ENCODE measurements at places on chromosomes 16 and 17. TPM values are rescaled to one million over a fixed set of nuclear protein-coding genes. Genes with fewer than 3 reads are reported as not detected.

MAP2K3 gene
- 59.1 TPM for polyA plus RNA-seq

C1QTNF8 gene
- polyA plus RNA-seq, result not detected

GRCh38 chr17:79799174-79799537, 2.3 kb upstream of the CBX8 start:
- DNase-seq, result no peak

STX1B gene
- not detected for polyA plus RNA-seq

DNA sequence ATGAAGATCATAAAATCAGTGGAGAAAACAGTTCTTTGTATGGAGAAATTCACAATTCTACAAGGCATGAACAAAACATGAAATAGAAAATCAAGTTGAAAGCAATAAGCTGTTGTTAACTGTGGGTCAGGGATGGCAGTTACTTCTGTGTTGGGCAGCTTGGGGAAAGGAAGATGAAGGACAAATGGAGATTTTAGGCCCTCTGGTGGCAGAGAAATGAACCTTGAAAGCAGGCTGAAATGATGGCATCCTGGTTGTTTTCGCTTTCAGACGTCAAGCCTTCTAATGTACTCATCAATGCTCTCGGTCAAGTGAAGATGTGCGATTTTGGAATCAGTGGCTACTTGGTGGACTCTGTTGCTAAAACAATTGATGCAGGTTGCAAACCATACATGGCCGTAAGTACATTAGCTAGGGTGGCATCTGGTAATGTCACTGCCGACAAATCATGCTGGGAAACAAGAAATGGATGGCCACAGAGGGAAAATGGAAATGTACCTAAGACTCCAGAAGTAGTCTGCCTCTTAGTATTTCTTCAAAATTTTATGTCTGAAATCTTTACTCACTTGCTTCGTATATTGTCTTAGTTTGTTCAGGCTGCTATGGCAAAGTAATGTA, 108.9 kb downstream of the MAP2K6 start:
- no peak for DNase-seq

- no peak for DNase-seq
Measured at GRCh38 chr16:4147236-4147635, 31.0 kb upstream of the ADCY9 start.

- peak; percentile 83 for DNase-seq
Measured at GRCh38 chr17:45073414-45074070, 12.4 kb downstream of the NMT1 start.

KRT10 gene
- polyA plus RNA-seq, result 42.0 TPM

DNA sequence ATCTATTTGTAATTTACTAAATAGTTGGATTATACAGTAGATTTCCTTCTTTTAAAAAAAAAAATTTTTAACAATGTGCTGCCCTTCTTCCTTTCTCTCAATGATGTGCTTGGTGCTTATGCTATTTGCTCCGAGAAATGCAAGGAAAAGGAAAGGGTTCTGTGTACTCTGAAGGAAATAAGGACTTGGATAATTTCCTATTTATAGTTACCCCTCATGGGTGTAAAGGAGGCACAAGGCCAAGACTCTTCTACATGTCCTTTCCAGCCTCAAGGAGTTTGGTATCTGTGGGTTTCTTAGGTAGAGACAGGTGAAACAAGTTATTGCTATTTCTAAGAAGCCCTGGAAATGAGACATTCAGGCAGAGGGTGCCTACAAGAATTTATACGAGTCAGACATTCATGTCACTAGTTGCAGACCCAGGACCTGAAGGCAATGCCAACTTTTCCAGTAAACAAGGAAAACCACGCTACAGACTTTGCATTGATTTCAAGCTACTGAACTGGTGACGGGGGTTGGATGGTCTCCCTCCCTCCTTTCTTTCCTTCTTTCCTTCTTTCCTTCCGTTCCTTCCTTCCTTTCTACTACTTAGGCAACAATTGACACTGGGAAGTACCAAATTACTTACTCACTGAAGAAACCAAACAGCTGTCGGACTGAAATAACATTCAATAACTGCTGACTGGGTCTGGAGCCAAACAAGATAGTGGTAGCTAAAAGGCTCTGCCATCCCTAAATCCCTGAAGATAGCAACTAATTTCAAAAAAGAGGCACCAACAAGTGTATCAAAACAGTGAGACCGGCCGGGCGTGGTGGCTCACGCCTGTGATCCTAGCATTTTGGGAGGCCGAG, 33.8 kb upstream of the GHDC start:
- DNase-seq, result peak; percentile 2

TPSD1 gene
- not detected for polyA plus RNA-seq

DNA sequence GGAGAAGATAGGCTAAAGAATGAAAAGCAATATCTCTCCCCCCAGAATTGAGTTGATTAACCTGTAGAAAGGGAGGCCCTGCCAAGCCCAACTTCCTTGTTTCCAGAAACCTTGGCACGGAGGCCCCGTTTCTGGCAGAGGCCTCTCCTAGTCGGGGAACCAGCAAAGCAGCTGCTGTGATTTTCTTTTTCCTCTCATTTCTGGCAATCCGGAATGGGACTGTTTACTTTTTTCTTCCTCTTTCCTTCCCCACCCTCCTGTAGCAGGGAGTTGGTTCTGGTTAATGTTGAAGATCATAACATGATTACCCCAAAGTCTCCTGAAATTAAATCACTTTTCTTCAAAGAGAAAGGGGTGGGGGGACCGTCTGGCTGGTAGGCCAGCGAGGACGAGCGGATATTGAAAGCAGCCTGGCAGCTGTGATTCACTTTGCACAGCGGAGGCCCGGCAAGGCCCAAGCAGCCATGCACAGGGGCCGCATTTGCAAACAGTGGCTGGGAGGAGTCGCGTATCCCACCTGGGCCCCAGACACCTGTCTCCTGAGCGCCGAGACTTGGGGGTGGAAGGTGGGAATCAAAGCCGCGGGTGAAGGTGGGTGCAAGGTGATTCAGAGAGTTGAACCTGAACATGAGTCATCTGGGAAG, 51.5 kb downstream of the NTN1 start:
- DNase-seq, result peak; percentile 80

- no peak for DNase-seq
Measured at GRCh38 chr17:52138752-52139151, 19.8 kb downstream of the CA10 start.

DNA sequence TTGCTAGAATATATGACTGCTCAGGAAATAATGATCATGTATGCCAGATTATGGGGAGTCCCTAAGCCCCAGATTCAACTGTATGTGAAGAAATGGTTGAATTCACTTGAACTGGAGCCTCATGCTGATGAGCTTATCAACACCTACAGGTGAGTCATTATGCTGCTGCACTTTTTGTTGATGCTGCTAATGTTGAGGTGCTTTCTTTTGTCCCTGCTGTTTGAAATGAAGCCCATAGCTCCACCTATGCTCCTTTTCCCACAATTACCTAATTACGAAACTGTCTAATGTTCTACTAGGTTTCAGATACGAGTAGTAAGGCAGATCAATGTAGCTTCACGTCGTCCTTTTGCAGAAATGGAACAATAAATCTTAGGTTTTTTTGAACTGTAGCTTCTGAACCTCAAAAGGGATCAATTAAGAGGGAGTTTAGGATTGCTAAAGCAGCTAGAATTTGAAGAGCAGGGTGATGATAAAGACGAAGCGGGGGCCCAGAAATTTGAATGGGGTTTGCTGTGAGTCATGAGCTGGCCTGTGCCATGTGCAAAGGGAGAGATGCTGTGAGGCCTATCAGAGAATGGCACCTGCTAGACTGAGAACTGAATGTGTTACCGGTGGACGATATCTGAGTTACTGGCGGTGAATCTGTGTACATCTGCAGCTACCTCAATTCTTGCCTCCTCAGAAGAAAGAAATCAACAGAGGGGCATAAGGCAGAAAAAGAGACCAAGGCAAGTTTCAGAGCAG, 6.1 kb upstream of the UQCRC2 start:
- DNase-seq, result no peak

GRCh38 chr17:64978138-64978537, 58.9 kb upstream of the LRRC37A3 start:
- no peak for DNase-seq

DNA sequence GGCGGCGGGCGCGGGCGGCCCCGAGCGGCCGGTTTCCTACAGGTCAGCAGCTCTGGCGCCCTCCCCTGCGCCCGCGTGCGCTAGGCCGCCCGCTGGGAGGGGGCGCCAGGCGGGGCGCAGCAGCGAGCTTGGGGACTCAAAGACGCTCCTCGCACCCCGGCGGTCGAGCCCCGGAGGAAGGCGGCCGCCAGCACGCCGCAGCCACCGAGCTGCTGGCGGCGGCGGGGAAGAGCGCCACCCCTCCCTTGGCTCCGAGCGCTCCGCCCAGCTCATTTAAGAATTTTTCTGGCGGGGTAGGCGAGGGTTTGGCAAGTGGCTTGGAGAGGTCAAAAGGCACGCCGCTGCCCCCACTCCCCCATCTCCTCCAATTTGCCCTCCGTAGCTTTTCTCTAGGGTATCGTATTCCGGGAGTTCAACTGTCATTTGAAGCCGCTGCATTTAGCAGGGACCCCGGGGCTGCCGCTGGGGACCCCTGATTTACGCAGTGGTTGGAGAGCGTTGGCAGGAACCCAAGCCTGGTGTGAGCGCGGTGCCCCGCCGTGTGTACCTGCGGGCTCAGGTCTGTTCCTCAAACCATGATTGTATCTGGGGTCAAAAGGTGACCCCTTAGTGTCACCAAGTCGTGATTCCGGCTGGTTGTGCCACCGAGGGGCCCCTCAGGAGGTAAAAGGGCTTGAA, 59.5 kb upstream of the GSE1 start:
- no peak for DNase-seq

- no peak for DNase-seq
Measured at GRCh38 chr17:30000755-30001257, 59.4 kb downstream of the EFCAB5 start.

CD300LB gene
- 0.46 TPM for polyA plus RNA-seq

MMP15 gene
- polyA plus RNA-seq, result 10.8 TPM

PIPOX gene
- polyA plus RNA-seq, result not detected

CCDC200 gene
- 0.12 TPM for polyA plus RNA-seq

TEKT5 gene
- 0.09 TPM for polyA plus RNA-seq

HOXB4 gene
- 0.23 TPM for polyA plus RNA-seq

- no peak for DNase-seq
Measured at GRCh38 chr16:68707340-68708152, 29.5 kb upstream of the CDH1 start.

PRAC1 gene
- 572 TPM for polyA plus RNA-seq

KRTAP2-3 gene
- polyA plus RNA-seq, result not detected

- DNase-seq, result no peak
Measured at GRCh38 chr16:87060034-87060986, 256.9 kb downstream of the C16orf95 start.

GRCh38 chr16:10943064-10943353, 741 bp upstream of the DEXI start:
- DNase-seq, result no peak

DNA sequence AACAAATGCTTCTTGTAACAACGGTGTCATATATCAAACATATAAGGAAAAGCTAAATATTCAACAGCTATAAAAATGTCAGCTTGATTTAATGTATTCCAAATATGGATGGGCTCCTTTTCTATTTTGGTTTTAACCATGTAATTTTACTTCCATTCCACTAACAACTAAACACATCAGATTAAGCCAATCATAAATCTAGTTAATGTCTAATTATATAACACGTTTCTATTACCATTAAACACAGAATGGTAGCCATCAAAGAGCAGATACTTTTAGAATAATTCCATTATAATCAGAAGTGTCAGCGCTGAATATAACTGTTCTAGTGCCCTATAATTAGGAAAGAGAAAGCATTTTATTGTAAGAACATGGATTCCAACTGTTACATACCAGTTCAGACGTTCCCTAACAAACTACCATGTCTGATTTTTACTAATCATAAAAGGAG, 10.0 kb downstream of the CMC2 start:
- no peak for DNase-seq

GRCh38 chr17:59349178-59349577, 17.7 kb downstream of the YPEL2 start:
- DNase-seq, result no peak

DNA sequence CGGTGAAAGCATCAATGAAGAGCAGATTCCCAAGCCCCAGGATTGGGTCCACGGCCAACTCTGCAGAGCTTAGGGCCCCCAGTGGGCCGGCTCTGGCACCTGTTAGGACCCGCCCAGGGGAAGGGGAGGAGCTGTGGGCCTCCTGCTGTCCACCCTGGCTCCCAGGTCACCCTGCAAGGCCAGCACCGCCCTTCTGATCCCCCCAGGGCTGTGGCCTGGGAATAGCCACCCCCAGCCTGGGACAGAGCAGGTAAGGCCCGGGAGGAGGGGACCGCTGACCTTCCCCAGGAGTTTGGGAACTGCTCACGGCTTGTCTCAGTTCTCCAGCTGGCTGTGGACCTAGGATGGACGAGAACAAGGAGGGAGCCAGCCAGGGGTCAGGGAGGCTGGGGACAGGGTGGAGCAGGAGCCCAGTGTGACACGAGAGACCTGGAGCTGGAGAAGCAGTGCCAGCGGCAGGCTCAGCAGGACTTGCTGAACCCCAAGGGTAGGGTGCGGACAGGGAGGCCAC, 39.3 kb upstream of the SLC38A10 start:
- DNase-seq, result no peak

GRCh38 chr17:77854083-77854758, 104.3 kb upstream of the TNRC6C start:
- DNase-seq, result no peak

KRT20 gene
- 1,227 TPM for polyA plus RNA-seq

CACNB1 gene
- polyA plus RNA-seq, result 11.6 TPM

ZFPM1 gene
- polyA plus RNA-seq, result 1.2 TPM

RAC3 gene
- 2.8 TPM for polyA plus RNA-seq

GRCh38 chr17:59332749-59333377, 1.4 kb downstream of the YPEL2 start:
- DNase-seq, result peak; percentile 75

CACNG3 gene
- not detected for polyA plus RNA-seq

MAZ gene
- polyA plus RNA-seq, result 192 TPM

XYLT1 gene
- polyA plus RNA-seq, result 2.1 TPM

DNA sequence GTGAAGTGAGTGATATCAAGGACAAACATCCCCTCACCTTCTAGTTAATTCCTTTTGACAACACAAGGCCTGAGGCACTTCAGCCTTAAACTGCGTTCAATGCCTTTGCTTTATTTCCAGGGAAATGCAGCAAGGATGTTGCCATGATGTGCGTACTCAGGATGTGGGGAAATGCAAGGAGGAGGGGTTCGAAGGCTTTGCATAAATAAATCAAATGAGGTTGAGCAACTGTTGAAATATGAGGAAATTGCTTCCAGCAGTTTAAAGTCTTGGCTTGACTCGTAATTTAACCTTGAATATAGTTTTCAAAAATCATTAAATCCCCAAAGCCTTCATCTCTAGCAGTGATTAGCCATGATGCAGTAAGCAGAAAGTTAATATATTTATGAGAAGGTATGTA, 81.8 kb upstream of the CCL2 start:
- no peak for DNase-seq

GPATCH8 gene
- 4.8 TPM for polyA plus RNA-seq

- peak; percentile 78 for DNase-seq
Measured at GRCh38 chr16:84758627-84759026, 58.8 kb downstream of the USP10 start.

GRCh38 chr16:10529895-10530669, 50.3 kb downstream of the EMP2 start:
- no peak for DNase-seq

- no peak for DNase-seq
Measured at GRCh38 chr16:1430759-1431496, at the start of gene PERCC1. Gene PERCC1, plus strand, starts transcription at chr16:1431078. Its CDS starts 1,516 bp downstream, at chr16:1432594.

- no peak for DNase-seq
Measured at GRCh38 chr16:23110257-23110899, 38.9 kb downstream of the USP31 start.

- DNase-seq, result no peak
Measured at GRCh38 chr16:74462361-74462760, 41.1 kb upstream of the CLEC18B start.

- DNase-seq, result no peak
Measured at GRCh38 chr17:53321651-53322050, 501.1 kb upstream of the KIF2B start.

- DNase-seq, result no peak
Measured at GRCh38 chr16:24478401-24478800, 61.0 kb upstream of the RBBP6 start.
